Posterior vena cava (tissue), 2 donors: ENCODE measurements at places on chromosomes 1 and 21.

DNA sequence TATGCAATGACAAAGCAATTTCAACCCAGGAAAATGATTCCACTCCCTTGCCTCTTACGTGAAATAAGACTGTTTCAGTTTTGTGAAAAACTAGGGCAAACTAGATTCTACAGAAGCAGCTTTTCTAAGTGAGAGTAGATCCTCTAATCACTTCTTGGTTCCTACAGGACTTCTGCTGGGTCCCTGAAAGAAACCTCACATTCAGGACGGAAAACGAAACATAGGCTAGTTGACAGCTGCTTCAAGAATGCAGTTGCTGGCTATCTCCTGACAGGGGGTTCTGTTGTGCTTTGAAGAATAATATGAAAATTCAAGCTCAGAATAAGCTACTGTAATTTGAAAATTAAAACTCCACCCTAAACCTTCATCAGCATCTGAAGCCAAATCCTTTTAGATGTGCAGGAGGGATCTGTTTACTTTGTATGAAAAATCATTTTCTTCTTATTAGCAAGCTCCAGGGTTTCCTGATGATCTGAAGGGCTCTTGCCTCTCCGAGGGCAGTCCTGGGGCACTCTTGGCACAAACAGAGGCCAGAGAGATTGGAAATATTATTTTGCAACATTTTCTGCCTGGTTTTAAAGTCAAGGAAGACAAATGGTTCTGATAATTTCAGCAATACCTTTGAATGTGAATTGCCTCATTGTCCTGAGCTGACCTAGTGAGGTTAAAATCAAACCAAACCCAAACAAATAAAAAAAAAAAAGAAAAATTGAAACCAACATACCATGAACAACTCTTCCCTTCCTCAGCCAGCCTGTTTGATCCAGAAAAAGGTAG, 55.0 kb downstream of the NTMT2 start:
- DNase-seq = no peak

DNA sequence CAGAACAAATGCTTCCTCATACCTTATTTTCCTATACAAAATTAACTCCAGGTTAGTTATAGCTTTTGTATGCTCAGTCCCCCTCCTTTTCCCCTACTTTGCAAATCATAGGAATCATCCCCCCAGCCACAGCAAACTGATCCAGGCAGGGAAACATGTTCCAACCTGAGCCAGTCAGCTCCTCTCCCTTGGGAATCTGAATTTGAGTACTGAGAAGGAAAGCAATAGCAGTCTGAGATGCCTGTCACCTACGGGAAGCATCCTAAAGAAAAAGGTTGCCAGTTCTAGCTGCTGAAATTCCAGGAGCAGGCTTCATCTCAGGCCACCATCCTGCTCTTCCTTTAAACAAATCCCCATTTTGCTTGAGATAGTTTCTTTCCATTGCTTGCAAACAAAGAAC, 6.9 kb downstream of the ADSS2 start:
- DNase-seq = no peak

DNA sequence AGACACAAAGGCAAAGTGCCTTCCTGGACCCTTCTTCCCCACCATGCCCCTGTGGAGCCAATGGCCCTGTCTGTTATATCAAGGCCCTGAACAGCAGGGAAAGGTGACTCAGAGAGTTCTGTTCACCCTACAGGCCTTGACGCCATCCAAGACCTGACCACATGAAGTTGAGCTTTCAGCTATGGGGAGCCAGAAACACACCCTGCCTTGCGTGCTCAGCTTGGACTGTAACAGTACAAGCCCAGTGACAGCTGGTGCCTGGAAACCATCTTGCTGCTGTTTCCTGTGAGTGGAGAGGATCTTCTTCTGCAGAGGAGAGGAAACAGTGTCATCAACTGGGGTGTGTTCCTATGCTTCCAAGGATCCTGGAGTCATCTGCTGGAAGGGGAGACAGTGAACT, 165.0 kb upstream of the IRF2BP2 start:
- DNase-seq = no peak

GRCh38 chr1:97680470-97680869, 240.4 kb downstream of the DPYD start:
- DNase-seq = no peak

GRCh38 chr1:234292011-234292410, 81.2 kb upstream of the COA6 start:
- no peak for DNase-seq

DNA sequence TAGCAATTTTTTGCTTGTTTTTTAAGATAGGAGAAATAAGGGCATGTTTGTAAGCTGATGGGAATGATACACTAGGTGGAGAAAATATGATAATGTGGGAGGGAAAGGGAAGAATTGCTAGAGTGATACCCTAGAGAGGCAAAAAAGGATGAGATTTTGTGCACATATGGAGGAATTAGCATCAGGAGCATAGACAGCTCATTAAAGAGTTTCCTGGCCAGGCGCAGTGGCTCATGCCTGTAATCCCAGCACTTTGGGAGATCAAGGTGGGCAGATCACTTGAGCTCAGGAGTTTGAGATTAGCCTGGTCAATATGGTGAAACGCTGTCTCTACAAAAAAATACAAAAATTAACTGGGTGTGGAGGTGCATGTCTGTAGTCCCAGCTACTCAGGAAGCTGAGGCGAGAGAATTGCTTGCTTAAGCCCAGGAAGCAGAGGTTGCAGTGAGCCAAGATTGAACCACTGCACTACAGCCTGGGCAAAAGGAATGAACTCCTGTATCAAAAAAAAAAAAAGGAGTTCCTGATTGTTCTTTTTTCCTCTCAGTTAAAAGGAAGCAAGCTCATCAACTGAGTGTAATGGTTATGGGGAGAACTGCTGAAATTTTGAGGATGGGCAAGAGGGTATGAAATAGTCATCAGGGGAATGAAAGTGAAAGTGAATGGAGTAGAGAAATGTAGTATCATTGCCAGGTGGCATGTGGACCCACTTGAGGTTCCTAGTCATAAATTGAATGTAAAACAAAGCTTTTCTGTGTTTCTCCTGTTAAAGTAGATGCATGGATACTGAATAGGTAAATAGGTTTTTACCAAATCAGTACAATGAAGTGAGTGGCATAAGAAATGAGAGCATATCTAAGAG, 35.5 kb downstream of the SH3GLB1 start:
- DNase-seq = no peak

DNA sequence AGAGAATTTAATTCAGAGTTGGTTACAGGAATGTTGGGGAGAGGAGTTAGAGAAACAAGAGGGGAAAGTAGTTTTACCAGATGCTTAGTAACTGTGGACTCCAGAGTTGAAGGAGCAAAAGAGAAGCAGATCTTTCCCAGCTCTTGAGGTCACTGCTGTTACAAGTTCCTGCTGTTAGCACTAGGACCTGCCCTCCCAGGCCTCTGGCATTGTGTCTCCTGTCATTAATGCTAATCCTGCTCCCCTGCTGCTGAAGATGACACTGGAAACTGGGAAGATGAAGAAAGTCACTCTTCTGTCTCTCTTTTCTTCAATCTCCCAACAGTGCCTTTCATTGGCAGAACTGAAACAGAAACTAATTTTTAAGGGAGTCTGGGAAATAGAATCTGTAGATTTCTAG, 845.6 kb downstream of the ADGRL2 start:
- no peak for DNase-seq

GRCh38 chr1:86573763-86574484, 27.0 kb downstream of the CLCA4 start:
- DNase-seq = no peak

DNA sequence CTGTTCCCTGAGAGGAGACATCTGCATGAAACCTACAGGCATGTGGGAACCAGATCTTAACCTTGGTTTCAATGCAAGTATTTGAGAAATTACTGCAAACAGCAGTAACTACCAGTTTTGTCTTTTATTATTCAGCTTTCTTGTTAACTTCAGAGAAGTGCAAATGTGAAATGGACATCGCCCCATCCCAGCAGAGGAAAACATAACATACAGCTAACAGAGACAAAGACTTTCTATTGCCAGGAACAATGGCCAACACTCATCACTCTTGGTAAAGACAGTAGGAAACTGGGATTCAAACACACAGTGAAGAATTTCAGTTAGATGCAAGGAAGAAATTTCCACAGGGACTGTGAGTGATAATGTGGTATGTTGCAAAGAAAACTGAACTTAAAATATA, 115.1 kb downstream of the SLC30A10 start:
- no peak for DNase-seq

DNA sequence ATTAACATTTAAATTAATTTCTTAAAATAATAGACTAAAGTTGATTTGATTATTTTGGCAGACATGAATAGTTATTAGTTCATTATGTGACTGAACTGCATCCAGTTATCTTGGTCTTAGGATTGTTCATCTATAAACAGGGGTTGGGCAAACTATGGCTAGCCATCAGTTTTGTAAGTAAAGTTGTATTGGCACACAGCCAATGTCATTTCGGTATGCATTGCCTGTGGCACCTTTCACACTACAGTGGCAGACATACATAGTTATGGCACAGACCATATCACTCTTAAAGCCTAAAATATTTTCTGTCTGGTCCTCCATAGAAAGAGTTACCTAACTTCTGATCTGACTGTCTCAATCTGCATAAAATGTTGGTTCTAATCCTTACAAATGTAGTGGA, 27.2 kb downstream of the ADGRL2 start:
- no peak for DNase-seq

DNA sequence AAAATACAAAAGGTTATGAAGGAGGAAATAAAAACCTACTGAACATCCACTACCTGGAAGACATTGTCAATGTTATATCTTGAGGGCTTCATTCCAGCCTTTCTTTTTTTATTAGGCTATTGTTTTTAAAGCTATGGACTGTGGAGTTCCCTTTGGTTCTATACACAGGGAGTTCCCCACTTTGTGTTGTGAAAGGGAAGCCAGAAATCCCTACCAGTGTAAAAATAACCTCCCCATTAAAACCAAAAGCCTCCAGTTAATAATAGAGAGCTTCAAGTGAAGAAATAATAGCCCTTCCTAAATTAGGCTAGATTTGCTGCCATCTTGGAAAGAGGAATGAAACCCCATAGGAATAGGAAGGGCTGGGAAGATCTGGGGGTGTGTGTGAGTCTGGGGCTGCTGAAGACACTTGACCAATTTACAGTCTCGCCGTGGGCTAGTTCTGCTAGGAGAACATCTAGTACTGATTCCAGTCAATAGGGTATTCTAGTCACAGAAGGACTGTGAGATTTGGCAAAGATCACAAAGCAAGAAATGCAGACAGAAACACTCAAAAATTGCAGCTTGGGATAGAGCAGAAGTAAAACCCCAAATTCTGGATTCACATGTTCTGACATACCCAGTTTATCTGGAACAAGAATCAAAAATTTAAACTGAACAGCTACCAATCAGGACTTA, 32.4 kb upstream of the PTGFRN start:
- no peak for DNase-seq

GRCh38 chr1:93749487-93749886, 67.8 kb upstream of the BCAR3 start:
- DNase-seq = no peak

- DNase-seq = no peak
Measured at GRCh38 chr1:175498002-175498401, 245.4 kb downstream of the TNR start.

DNA sequence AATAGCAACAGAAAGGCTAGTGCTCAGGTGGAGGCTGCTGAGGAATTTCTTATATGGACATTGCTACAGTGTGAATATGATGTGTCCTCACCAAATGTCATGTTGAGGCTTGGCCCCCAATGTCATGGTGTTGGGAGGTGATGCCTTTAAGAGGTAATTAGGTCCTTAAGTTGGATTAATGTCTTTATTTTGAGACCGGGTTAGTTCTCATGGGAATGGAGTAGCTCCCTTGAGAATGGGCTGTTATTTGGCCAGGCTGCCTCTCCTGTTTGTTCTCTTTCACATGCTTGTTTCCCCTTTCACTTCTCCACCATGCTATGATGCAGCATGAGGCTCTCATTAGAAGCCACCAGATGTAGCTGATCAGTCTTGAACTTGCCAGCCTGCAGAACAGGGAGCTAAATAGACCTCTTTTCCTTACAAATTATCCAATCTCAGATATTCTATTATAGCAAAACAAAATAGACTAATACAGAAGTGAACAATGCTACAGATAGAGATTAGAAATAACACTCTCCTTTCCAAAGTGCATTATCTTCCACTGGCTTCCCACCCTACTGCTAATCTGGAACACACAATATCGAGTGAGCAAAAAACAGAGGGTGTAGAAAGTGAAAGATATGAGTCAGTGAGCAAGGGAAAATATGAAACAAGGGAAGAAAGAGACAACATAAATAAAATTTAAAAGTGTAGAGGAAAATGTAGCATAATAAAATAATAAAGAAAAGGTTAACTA, 160.2 kb downstream of the NTMT2 start:
- DNase-seq = no peak

DNA sequence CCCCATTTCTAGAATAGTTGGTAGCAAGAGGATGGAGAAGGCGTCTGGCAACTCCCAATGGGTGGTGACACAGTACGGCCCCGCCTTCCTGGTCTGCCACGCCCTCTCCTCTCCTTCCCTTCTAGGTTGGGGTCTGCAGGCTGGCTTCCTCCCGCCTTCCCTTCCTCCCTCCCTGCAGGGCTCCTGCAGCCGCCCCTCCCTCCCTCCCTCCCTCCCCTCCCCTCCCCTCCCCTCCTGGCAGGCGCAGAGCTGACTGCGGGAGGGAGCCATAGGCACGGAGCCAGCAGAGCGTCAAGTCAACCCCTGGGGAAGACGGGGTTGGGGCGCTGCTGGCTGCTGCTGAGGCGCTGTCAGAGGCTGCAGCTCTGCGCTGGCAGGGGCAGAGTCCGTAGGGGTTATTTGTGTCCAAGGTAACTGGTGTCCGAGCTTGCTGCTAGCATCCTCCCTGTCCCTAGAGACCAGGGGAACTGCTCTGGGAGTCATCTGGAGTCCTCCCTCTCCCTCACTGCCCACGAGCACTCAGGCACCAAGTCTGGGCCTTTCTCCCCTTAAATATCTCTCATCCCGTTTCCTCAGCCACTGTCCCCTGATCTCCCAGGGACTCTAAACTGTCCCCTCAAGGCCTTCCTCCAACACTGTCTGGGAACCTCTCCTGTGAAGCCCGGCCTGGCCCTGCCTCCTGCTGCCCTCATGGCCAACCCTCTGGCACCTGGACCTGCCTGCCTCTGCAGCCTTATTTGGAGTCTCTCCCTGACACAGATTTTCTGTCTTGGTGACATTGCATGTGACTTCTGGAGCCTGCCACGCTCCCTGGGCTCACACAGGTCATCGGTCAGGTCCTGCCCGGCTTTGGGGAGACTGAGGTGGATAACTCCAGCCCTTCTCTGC, 57.4 kb upstream of the ACOT11 start:
- no peak for DNase-seq

- no peak for DNase-seq
Measured at GRCh38 chr1:29232387-29232786, 1.7 kb upstream of the MECR start.

GRCh38 chr1:39575191-39576015, 1.2 kb downstream of the PABPC4 start:
- DNase-seq = peak; percentile 93
